ENCODE measurements at places on chromosomes 4 and X.

DNA sequence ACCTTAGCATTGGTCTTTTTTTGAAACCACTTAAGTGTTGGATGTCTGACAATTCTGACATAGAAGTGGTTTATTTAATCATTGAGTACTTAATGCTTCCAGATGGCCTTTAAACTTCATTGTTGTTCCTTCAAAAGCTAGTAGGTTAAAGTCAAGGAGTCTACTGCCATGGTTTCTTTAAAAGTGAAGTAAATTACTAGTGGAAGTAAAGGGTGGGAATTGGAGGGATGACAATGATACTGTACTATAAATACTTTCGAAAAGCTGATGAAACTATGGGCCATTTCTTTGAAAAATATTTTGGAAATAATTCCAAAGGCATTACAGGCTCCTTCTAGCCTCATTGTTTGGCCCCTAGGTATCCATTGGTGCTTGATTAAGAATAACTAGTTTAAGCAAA, 51.9 kb downstream of the ATP10D start:
- no peak for DNase-seq

- peak; percentile 80 for DNase-seq
Observed at GRCh38 chrX:41468647-41469323, 21.6 kb downstream of the NYX start.

- no peak for DNase-seq
Observed at GRCh38 chr4:1502976-1503375, 96.7 kb upstream of the NKX1-1 start.

- no peak for DNase-seq
Observed at GRCh38 chrX:47608130-47608810, 11.4 kb downstream of the SYN1 start.

DNA sequence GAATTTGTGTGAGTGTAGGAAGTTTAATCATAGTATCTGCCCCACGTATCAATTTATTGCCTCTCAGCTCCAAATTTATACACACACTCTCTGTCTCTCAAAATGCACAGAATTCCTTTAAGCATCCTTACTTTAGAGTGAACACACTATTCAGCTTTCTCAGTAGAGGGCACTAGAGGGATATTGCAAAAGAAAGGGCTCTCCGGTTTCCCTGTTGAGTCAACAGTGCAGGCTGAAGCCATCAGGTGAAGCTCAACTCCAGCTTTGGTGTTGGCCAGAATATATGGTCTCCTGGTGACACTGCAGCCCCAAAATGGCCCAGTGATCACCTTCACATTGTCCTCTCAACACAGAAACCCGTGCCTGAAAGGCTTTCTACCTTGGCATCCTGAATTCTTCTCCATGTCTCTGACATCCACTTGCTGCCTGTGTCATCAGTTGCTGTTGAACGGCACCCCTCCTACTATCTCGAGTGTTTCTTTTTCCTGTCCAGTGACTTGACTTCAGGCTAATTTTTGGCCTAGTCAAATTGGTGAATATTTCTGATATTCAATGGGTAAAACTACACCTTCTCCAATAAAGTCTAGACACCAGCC, 670.5 kb downstream of the GABRG1 start:
- DNase-seq = peak; percentile 34

DNA sequence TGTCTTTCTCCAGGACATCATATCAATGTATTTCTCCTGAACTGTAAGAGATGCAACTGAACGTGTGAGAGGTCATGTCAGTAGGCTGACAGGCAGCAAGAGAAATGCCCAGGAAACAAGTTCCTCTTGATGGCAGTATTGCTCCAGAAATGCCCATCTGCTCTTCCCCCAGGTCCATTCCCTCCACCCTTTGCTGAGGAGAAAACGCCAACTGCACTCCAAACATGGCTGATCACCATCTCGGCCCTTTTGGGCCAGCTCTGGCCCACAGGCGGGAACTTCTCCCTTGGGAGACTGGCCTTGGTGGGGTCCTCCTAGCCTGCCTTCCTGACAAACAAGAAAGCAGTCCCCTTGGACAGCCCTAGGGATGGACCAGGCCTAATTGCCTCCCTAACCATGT, 276.5 kb upstream of the AGTR2 start:
- DNase-seq = peak; percentile 37

- no peak for DNase-seq
Observed at GRCh38 chrX:76893930-76894329, 466.4 kb downstream of the MAGEE1 start.

DNA sequence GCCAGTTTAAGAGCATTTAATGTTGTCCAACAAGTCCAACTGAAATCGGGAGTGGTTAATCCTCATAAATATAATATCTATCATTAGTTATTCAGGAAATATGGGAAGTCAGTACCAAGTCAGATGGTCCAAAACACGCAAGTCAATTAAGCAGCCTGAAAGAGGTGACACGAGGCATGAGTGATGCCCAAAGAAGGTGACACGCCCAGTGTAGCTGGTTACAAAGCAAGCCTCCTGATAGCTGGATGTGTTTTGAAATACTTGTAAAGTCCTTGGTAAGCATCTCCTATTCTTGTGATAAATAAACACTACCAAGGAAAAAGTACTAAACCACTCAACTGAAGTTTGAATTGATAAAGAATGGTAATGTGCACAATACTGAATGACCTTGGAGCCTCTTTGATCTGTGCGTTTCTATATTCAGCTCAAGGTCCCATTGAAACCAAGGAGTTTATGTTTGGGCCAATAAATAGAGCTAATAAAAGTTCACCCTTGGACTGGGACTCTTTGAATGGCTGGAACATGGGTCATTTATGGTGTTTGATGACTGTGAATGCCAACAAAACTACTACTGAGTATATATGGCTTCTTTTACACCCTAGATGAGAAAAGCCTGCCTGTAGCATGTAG, 93.2 kb upstream of the KLF3 start:
- no peak for DNase-seq

GRCh38 chrX:112270991-112271390, 188.4 kb upstream of the TRPC5 start:
- no peak for DNase-seq

GRCh38 chr4:104866809-104867208, 279.9 kb upstream of the TET2 start:
- no peak for DNase-seq

- DNase-seq = no peak
Observed at GRCh38 chr4:65461781-65462180, 208.5 kb downstream of the EPHA5 start.

DNA sequence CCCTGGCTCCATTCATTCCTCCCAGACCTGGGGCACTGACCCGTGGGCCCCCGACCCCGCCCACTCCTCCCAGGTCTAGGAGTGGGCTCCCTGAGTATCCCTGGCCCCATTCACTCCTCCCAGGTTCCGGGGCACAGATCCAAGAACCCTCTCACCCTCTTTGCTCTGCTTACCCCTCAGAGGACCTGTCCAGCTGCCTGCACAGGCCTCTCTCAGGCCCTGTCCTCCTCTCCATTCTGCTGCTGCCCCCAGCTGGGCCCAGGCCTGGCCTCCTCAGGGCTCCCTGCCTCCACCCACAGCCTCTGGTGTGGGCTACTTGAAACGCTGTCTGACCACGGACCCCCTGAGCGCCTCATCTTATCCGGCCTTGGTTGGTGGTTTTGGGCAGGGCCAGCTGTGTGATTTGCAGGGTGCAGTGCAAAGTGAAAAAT, 217.7 kb upstream of the PSAPL1 start:
- DNase-seq = no peak

DNA sequence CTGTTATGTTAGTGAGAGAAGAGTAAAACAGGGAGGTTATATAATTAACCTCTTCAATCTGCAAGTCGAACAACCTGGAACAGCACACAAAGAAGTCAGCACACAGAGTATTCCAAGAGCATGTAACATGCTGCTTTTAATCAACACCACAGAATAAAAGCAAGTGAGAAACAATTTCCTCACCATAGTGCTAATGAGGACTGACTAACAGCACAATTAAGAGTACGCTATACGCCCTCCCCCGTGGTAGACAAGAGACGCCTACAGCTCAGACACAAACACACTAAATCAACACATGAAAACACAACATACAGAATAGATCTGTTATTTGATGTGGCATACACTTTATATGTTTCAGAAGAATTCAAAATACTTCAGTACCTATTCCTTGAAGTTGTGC, 103.0 kb downstream of the PPP3CA start:
- peak; percentile 76 for DNase-seq

- DNase-seq = no peak
Observed at GRCh38 chrX:153401133-153401764, at the start of gene PNMA6E. TSS of gene PNMA6E (minus strand) at chrX:153401350. CDS start at chrX:153398849, 2,501 bp downstream.

DNA sequence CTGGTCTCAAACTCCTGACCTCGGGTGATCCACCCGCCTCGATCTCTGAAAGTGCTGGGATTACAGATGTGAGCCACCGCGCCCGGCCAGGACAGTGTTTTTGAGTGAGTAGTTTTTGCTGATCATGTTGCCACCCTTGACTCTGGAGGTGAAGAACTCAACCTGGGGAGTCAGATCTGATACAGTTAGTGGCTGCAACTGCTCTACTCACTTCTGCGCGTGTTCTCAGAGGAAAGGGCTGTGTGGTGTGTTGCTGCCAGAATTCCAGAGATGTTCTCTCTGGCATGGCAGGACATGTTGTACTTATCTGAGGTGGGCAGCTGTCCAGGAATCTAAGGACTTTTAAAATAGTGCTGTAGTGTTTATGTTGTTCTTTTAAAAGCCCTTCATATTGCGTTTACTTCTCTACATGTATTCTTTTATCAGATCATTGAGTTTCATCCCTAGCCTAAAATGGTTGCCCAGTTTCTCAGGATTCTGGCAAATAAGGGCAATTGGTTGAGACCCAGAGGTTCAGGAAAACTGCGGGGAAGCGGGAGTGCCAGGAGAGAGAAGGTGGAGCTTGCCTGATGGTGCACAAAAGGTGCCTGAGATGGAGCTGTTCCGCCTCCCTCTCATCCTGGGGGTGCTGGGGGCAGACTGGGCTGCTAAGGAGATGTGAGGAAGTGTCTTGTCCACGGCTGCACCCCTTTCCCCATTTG, 97.7 kb downstream of the ARHGAP10 start:
- no peak for DNase-seq

All from NCI-H69 (cell line).